MG63 (cell line): ENCODE measurements at places on chromosomes 11 and 22. TPM values are rescaled to one million over a fixed set of nuclear protein-coding genes. Genes with fewer than 3 reads are reported as not detected.
A peak's percentile ranks its signal among the peaks of the same experiment; 100 is the strongest.

Gene MS4A12
- not detected in 2 replicates for total RNA-seq

Gene SLC37A2
- total RNA-seq, result 0.07 and 0.79 TPM in 2 replicates

Gene LUZP2
- total RNA-seq, result 0.39 and 1.5 TPM in 2 replicates

Gene CD3G
- not detected in 2 replicates for total RNA-seq

Gene SOX6
- not detected in 2 replicates for total RNA-seq

Gene OR52A1
- not detected in 2 replicates for total RNA-seq

Gene LRRC56
- 0.63 TPM in 1 of 2 replicates, not detected in the other for total RNA-seq

Gene RIC3
- total RNA-seq, result not detected in 2 replicates

Gene TRIM48
- not detected in 2 replicates for total RNA-seq

Gene POU2AF3
- total RNA-seq, result not detected in 2 replicates

Gene FGF3
- total RNA-seq, result not detected in 2 replicates

- no peak for DNase-seq
Measured at GRCh38 chr11:66230978-66231377, 37.5 kb upstream of the RAB1B start.

DNA sequence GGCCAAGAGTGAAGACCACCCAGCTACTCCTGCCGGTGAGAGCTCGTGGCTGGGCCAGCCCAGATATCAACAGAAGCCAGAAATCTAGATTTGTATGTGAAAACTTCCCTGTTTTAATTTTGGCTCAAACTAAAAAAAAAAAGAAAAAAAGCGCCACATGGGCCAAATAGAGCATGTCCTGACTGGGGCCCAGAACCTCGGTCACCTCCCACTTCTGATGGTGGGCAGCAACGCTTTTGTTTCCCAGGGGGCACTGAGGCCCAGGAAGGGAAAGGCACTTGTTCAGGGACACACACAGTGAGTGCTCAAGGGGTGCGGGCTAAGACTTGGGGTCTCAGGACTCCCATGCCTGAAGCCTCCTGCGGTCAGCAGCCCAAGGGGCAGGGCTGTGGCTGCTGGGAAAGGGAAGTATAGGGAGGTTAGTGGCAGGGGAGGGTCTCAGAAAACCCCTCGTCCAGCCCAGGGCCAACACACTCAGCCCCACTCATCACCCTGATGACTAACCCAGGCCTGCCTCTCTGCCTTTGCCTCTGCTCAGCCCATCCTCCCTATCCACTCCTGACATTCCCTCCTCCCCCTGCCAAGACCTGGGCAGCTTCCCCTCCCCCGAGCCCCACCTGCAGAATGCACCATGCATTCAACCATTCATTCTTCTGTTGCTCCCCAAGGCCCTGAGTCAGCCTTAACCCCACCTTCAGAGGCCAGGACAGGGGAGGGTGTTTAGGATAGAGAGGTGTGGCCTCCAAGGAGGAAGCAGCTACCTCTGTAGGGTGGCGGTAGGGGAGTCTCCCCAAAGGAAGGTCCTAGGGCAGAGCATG lies 30.0 kb upstream of the TCF20 start:
- no peak for DNase-seq

- DNase-seq, result peak; percentile 23
Measured at GRCh38 chr11:33753304-33753967, 17.2 kb upstream of the CD59 start.

- DNase-seq, result no peak
Measured at GRCh38 chr11:77042111-77042726, 8.0 kb downstream of the B3GNT6 start.

GRCh38 chr22:47352920-47353700 lies 590.7 kb downstream of the TBC1D22A start:
- DNase-seq, result no peak

- no peak for DNase-seq
Measured at GRCh38 chr22:19535001-19535400, 10.8 kb upstream of the CLDN5 start.

DNA sequence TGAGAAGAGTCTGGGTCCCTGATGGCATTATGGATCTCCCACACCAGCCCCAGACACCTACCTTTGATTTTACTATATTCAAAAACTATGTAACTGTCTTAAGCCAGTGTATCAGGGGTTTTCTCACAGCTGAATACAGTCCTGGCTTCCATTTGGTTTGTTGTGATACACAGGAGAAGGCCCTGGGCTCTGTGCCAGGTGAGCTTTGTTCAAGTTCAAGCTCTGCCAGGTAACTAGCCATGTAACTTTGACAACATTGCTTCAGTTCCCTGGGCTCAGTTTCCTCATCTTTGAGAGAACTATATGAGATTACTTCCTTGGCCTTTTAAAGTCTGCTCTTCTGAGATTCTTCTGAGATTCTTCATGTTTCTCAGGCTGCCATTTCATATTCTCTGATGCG lies 327.5 kb upstream of the TENM4 start:
- DNase-seq, result no peak

GRCh38 chr11:118437208-118438125 lies 1.2 kb downstream of the KMT2A start:
- DNase-seq, result peak; percentile 40

DNA sequence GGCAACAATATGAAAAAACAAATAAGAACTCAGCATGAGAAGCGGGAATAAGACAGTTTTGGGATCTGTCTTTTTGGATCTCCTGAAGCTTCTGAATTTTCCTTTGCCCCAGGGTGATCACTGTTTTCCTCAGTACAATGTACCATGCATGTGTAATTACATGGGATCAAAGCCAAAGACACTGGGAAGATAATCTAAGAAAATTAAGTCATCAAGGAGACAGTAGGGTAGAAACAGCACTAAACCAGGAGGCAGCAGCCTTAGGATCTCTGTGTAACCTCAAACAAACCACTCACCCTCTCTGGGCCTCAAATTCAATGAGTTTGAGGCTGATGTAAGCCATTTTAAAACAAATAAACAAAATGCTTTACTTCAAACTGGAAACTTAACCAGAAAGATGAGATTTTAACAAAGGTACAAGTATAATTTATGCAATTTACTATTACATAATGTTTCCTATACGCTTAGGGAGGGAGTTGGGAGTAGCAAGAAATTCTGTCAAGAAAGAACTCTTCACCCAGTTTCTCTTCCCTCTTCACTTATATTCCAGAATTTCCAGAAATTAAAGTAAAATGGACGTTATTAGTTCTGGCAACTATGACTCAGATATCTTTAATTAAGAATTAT lies 77.0 kb downstream of the RAB30 start:
- DNase-seq, result no peak

- DNase-seq, result peak; percentile 95
Measured at GRCh38 chr22:22684580-22685561, 40.5 kb downstream of the GGTLC2 start.

DNA sequence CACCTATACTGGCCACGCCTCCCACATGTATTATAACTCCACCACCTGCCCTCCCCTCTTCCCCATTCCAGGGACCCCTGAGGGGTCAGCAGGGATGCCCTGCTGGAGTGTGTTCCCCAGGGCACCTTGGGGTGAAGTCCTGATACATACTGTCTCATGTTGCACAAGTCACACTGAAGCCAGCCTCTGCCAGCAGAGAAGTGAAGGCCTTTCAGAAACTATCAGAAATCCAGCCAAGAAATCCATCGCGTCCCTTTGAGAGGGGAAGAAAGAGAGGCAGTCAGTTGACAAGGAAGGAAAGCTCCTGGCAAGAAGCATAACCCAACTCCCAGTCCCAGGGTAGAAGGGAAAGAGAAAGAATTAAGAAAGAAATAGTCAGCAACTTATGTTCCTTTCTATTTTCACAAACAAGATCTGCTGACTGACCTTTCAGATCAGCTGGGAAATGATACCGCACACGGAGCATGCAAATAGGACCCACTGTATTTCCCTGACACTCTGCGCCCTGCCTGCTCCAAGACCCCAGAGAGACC lies 45.2 kb downstream of the SC5D start:
- DNase-seq, result no peak

- DNase-seq, result no peak
Measured at GRCh38 chr11:11461473-11461872, 108.4 kb upstream of the CSNK2A3 start.

DNA sequence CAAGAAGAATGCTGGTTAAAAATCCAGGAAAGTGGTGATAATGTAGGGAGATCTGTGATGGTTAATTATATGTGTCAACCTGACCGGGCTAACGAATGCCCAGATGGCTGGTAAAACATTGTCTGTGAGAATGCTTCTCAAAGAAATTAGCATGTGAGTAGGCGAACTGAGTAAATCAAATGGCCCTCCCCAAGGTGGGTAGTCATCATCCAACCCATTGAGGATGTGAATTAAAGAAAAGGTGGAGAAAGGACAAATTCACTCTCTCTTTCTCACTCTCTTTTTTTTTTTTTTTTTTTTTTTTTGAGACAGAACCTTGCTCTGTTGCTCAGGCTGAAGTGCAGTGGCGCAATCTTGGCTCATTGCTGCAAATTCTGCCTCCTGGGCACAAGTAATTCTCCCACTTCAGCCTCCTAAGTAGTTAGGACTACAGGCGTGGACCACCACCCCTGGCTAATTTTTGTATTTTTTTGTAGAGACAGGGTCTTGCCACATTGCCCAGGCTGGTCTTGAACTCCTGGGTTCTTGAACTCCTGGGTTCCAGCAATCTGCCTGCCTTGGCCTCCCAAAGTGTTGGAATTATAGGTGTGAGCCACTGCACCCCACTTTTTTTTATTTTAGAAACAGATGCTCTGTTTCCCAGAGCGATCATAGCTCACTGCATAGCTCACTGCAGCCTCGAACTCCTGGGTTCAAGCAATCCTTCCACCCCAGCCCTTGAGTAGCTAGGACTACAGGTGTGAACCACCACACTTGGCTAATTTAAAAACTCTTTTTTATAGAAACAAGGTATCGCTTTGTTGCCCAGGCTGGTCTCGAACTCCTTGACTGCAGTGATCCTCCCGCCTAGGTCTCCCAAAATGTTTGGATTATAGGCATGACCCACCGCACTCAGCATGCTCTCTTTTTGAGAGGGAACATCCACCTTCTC lies 22.0 kb upstream of the P2RY6 start:
- no peak for DNase-seq

DNA sequence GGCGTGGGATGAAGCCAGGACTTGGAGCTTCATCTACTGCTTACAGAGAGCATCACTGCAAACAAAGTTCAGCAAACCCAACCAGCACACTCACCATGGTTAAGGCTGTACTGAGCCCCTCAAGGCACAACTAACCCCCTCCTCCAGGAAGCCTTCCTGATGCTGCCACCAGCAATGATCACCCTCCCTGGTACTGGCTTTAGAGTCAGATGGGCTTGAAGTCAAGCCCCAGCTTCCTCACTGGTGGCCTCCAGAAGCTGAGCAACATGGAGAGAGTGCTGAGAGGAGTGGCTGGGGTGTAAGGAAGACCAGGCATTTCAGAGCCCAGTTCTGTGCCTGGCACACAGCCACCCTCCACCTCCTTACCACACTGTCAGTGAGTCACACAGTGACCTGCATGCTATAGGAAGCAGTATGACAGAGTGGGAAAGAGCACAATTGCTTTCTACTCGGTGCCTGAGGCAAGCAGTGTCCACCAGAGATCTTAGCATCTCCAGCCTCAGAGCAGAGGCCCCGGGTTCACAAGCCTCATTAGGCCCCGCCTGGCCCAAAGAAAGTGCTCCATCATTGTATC lies 24.7 kb upstream of the BAIAP2L2 start:
- DNase-seq, result peak; percentile 88

- peak; percentile 40 for DNase-seq
Measured at GRCh38 chr22:19885841-19886592, 31.3 kb upstream of the GNB1L start.

DNA sequence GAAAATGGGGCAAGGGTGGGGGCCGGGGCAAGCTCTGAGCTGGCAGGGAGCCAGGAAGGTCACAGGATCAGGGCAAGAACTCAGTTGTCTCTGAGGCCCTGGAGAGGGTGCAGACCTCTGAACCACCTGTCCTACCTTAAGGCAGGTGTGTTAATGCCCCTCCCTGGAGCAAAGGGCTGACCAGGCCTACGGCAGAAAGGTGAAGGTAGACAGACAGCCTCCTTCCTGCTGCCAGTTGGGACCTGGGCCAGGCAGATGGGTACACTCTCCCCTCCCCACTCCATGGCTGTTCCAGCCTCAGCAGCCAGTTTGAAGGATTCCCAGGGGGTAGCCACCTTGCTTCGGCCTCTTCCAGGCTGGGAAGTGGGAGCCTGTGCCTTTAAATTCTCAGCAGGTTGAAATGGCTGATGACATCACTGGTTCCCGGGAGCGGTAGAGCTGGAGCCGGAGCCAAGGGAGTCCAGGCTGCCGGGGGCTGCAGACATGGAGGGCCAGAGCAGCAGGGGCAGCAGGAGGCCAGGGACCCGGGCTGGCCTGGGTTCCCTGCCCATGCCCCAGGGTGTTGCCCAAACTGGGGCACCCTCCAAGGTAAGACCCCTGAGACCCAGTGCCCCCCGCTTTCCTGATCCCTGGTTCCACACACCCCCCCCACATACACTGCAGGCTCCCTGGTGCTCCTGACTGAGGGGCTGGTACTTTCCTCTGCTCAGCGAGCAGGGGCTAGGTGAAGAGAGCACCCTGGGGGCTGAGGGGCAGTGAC lies at the start of gene INPP5J:
Gene INPP5J (plus strand): TSS at position 435 of the 760 bp plus-strand sequence. CDS start 49 bp downstream, at position 484.
- no peak for DNase-seq

DNA sequence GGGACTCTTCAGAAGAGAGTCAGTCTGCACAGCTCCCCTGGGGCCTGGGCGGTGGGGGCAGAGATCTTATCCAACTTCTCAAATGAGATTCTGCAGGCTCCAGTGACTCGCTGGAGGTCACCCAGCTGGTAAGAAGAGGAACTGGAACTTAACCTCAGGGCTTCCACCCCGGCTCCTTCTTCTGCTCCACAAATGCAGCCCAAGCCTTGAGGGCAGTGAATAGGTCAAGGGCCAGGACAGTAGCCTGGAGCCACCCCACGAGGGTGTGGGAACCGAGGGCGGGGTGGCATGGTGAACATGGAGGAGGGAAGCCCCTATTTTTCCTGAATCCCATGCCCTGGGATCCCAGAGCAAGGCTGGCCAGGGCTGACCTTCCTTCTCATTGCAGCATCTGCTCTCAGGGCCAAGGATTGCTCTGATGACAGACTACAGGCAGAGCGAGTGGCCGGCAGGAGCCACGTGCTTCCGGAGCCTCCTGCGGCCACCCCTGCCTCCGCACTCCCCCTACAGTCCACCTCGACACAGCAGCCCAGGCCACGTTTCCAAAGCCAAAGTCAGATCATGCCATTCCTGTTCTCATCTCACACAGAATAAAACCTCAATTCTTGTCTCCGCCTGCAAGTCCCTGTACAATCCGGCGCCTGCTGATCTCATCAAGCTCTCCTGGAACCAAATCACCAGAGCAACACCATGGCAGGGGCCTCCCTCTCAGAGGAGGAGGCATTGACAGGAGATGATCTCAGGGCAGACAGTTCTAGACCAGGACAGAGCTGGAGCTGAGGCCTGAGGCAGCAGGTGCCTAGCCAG lies 21.1 kb upstream of the UPK3A start:
- DNase-seq, result peak; percentile 74

- no peak for DNase-seq
Measured at GRCh38 chr22:45006964-45007390, 2.8 kb downstream of the PHF21B start.

GRCh38 chr11:6667733-6668374 lies 12.2 kb upstream of the DCHS1 start:
- DNase-seq, result no peak

- DNase-seq, result no peak
Measured at GRCh38 chr11:65552388-65552951, 5.7 kb downstream of the LTBP3 start.

DNA sequence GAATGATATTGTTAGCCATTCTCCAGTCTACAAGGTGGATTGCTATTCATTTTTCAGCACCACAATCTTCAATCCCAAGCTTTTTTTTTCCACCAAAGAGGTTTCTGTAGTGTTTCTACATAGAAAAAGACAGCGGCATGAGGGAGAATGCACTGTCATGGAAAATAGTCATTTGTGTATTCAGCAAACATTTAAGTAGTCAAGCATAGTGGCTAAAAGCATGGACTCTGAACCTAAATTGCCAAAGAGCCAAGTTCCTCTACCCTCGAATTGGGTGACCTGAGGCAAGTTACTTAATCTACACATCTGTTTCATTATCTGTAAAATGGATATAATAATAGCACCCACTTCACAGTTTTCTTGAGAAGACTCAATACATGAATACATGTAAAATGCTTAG lies 14.2 kb downstream of the GAS2 start:
- DNase-seq, result no peak
